ENCODE measurements at places on chromosomes 7 and 10.

DNA sequence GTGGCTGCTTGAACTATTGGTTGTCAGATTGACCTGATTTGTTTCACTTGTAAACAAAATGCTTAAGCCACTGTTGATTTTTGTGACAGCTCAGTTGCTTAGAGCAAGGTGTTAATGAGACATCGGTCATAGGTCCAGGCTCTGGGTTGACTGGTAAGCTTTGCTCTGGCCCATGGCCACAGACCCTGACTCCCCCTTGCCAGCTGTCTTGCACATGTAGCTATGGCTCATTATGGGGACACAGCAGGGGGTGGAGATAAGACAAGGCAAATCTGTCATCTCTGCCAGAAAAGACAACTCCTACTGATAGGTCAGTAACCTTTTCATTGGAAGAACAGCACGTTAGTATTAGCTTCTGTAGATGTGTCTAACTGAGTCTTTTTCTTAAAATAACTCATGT is 95.3 kb downstream of the KAT6B start:
- no peak for DNase-seq

GRCh38 chr7:108515013-108515412 is 10.9 kb downstream of the PNPLA8 start:
- DNase-seq: no peak

DNA sequence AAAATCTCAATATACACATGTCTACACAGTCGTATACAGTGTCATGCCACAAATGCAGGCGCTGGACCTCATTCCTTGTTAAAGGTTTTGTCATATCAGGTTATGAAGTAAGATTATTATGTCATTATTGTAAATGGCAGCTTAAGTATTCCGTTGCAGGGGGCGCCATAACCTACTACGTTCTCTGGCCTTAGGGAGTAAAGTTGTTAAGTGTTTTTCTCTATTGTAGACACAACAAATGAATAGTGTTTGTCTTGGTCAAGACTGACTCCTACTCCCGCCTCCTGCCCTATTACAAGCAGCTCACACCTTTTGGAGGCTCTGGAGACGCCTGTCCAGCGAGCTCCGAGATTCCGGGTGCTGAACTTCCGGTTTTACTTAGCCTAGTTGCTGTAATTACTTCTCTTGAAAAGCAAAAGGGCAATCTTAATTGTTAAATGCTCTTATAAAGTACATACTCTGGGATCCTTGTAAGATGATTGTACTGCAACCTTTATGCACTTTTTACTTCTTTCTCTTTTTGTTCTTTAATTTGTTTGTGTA is 994 bp downstream of the GATAD1 start:
- peak; percentile 7 for DNase-seq

GRCh38 chr7:83413831-83414230 is 235.1 kb downstream of the SEMA3E start:
- no peak for DNase-seq

- DNase-seq: no peak
Observed at GRCh38 chr10:46301721-46302479, 15.1 kb downstream of the ANTXRL start.
